ENCODE measurements at places on chromosomes 12 and 14.

GRCh38 chr12:59929110-59929509, 333.3 kb downstream of the SLC16A7 start:
- DNase-seq: no peak

GRCh38 chr14:82689948-82690347, 1156.3 kb upstream of the SEL1L start:
- DNase-seq: no peak

GRCh38 chr12:33519566-33519965, 79.9 kb upstream of the SYT10 start:
- no peak for DNase-seq

- DNase-seq: no peak
Observed at GRCh38 chr14:104268295-104268694, 129.9 kb downstream of the KIF26A start.

DNA sequence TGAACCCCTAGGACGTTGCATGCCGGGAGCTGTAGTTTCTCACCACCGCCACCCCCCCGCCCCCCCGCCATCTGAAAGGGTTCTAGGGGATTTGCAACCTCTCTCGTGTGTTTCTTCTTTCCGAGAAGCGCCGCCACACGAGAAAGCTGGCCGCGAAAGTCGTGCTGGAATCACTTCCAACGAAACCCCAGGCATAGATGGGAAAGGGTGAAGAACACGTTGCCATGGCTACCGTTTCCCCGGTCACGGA, 501 bp upstream of the HSP90B1 start:
- DNase-seq: no peak

Measured in left lobe of liver (tissue), 2 donors.